ENCODE measurements at places on chromosomes 16 and 17.
A peak's percentile ranks its signal among the peaks of the same experiment; 100 is the strongest.

GRCh38 chr17:1959871-1960544 is 65.1 kb downstream of the RTN4RL1 start:
- no peak for DNase-seq

DNA sequence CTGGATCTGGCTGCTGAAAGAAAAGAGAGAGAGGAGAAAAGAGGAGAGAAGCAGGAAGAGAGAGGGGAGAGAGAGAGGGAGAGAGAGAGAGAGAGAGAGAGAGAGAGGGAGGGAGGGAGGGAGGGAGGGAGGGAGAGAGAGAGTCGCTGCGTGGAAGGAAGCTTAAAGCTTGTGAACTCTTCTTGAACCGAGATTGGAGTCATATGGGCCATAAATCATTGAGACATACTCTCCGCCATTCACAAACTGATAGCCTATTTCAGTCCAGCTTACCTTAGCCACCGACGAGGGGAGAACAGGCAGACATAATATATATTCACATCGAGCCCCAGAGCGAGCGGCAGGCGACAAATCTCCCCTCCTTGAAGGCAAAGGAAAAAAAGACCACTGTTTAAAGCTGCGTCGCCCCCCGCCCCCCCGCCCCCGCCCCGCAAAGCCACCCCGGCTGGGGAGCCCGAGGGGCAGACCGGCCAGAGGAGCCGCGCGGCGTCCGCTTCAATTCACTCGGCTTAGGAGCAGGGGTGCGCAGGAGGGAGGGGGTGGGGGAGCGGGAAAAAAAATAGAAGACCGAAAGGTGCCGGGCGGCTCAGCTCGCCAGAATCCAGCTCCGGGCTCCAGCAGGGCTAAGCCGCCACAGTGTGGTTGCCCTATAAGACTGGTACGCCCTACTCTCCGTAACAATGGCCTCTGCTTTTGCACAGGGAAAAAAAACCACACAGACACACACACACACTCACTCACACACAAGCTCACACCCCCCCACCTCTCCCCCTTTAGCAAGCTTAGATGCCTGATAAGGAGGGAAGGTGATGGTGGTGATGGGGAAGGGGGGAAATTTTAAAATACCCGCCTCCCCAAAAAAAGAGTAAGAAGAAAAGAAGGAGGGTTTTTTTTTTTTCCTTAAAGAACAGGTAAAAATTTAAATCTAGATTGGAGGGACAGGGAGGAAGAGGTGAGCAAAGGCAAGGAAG is 10.6 kb upstream of the HOXB2 start:
- peak; percentile 81 for DNase-seq

GRCh38 chr16:23952128-23952970 is 116.6 kb downstream of the PRKCB start:
- no peak for DNase-seq

DNA sequence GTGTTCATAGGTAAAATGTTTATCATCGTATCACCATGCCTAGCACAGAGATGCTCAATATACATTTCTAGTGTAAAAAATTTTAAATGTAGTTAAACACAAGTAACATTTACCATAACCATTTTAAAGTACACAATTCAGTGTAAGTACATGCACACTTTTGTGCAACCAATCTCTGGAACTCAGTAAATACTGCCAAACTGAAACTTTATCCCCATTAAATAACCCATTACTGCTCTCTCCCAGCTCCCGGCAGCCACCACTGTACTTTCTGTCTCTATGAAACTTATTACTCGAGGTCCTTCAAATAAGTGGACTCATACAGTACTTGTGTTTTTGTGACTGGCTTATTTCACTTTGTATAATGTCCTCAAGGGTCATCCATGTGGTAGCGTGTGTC is 29.0 kb downstream of the RMI2 start:
- no peak for DNase-seq

DNA sequence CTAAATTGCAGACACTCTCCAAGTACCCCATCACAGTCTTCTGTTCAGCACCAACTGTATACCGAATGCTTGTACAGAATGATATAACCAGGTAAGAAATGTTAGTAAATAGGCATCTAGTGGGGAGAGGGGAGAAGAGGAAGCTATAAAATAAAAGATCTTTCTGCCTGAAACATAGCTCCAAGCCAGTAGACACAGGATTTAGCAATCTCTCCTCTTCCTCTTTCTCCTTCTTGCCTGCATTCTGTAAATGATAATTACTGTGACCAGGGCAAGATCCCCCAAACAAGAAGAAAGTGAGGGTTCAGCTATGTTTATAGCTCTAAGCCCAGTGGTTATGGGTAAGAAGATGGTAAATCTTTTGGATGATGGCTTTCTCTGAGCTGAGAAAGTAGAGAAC is 17.9 kb downstream of the ACSM3 start:
- DNase-seq = no peak

- DNase-seq = no peak
These were observed 18.1 kb downstream of the SOCS3 start for GRCh38 chr17:78341559-78342448.

- DNase-seq = no peak
These were observed 16.9 kb downstream of the TMEM235 start for GRCh38 chr17:78248051-78248914.

- no peak for DNase-seq
These were observed 32.1 kb upstream of the PRKCB start for GRCh38 chr16:23803591-23804123.

GRCh38 chr17:54899721-54900456 is 763 bp upstream of the TOM1L1 start:
- no peak for DNase-seq

DNA sequence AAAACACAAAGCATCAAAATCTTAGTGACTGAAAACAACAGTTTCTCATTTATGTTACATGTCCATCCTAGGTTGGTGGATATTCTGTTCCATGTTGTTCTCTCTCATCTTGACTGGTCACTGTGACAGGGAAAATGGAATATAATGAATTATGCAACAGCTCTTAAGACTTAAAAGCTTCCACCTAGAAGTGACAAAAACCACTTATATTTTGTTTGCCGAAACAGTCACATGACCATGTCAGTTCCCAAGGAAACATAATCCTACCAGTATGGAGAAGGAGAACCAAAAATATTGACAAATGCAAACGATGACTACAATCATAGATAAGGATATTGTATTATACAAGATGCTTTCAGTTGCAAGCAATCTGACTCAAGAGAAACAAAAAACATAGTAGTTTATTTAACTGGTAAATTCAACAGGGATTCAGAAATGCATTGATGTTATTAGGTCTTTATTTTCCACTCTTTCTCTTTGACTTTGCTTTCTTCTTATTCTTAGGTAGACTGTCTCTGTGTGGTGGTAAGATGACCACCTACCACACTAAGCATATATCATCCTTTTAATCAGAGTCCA is 103.8 kb downstream of the SSH2 start:
- no peak for DNase-seq

DNA sequence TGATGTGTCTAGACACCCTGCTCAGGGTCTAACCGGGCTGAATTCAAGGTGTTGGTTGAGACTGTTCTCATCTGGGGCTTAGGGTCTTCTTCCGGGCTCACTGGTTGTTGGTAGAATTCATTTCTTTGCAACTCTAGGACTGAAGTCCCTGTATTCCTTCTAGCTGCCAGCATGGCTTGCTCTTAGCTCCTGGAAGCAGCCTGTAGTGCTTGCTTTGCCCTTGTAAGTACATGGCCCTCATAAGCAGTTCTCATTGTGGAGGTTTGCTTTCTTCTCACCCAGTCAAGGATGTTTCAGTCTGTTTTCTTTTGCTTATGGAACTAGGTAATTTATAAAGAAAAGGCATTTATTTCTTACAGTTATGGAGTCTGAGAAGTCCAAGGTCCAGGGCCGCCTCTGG is 26.3 kb downstream of the COX10 start:
- DNase-seq = no peak

GRCh38 chr17:68238871-68239253 is 9.0 kb upstream of the AMZ2 start:
- no peak for DNase-seq

DNA sequence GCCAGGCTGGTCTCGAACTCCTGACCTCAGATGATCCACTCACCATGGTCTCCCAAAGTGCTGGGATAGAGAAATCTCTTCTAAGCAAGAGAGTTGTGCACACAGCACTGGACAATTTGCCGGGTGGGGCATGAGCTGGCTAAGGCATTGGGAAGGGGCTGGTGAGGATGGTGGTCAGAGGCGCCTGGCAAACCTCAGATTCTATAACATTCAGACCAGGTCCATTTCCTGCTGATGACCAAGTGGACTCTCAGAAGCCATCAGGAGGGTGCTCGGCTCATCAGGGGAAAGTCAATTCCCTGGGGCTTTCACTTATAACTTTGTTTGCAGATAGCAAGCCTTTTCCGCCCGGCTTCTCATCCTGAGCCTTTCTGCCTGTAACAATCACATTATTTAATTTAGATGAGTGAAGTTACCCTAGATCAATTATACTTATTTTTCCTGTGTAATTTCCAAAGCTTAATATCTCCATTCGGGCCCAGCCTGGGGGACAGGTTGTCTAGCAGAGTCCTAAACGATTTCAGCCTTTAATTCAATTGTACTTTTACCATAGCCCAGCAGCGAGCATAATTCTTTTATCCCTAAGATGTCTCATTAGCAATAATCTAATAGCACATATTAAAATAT is 15.0 kb upstream of the SLC6A2 start:
- no peak for DNase-seq

GRCh38 chr17:45230787-45231480 is 9.2 kb downstream of the FMNL1 start:
- no peak for DNase-seq

DNA sequence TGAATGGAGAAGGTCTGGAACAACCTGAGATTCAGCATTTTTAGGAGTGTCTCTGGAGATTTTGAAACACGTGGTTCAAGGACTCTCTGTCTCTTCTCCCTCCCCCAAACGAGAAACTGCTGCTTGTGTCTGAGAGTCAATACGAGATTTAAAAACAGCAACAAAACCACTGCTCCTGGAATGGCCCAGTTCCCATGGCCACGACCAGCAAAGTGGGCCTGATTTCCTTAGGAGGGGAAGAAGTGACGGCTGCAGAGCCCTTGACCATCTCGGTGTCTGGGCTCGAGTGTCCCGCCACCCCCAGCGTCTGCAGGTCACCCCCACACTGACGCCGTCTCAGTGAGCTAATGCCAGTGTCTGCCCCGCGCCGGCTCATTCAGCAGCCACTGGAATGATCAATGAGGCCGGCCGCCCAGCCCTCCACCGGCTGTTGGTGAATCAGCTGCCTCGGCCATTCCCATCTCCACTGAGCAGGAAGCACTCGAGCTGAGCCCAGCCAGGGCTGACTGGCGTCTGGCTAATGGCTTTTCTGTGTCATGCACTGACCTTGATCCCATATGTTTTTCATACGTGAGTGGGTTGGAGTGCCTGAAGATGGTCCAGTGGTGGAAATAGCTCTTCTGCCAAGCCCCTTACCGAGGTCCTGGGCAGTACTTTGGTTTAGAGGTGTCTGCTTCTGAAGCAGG is 151.8 kb downstream of the PITPNC1 start:
- DNase-seq = peak; percentile 50

- no peak for DNase-seq
These were observed 3.9 kb downstream of the DLG4 start for GRCh38 chr17:7215652-7216180.

DNA sequence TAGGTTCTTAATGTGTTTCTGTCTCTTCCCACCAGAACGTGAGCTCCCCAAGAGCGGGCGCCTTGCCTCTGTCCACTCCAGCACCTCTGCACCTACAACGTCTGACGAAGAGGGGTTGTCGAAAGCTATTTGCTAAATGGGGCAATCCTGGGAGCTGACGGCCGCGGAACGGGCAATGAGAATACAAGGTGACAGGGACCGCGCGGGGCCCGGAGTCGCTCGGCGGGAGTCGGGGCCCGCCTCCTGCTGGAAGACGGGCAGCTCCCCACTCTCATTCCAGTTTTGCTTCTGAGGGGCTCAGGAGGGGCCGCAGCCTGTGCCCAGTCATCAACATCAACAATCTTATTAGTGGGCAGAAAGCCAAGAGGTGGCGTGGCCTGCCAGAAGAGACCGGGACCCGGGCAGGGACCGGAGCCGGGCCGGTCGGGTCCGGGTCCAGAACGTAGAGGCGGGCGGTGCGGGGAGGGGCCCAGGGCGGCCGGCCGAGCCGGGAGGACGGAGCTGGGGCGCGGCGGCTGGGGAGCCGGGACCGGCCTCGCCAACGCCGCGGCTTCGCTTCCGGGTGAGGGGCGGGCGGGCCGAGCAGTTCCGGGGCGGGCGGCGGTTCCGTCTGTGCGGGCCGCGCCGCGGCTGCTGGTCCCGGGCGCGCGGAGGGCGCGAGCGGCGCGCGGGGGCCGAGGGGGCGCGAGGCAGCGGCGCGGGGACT is at the start of gene MOSMO:
TSS of gene MOSMO (plus strand) at position 603 of the 706 bp plus-strand sequence. CDS start 191 bp downstream, outside the sequence.
- peak; percentile 18 for DNase-seq

DNA sequence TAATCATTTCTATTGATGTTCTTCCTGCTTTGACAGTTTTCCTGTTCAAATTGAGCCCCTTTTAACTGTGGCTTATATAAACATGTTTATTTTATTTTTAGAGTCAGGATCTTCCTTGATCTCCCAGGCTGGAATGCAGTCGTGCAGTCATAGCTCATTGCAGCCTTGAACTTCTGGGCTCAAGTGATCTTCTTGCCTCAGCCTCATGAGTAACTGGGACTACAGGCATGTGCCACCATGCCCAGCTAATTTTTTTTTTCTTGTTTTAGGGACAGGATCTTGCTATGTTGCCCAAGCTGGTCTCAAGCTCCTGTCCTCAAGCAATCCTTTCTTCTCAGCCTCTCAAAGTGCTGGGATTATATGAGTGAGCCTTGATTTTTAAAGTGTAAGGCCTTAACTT is 14.7 kb downstream of the PHKB start:
- no peak for DNase-seq

DNA sequence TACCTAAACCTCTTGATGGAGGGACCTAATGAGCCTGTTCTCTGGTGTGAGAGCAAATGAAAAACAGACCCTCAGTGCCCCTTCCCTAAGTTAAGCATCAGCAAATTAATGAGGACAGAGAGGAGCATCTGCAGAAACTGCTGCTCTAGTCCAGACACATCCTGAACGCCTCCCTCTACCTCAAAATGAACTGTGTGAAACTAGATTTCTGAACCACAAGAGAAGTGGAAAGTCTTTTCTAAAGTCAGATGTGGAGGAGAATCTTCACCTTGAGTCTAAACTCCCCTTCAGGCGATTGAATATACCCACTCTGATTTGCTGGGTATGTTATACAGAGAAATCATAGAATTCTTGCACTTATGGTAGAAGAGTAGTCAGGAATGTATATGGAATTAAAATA is 104.4 kb upstream of the AMZ2 start:
- DNase-seq = no peak
